NCI-H510A treated with DMSO at 0.1 percent for 48 hours (cell line): ENCODE measurements at places on chromosomes 16 and 17.

GRCh38 chr16:69725480-69726312 lies 664 bp downstream of the NQO1 start:
- DNase-seq = no peak

DNA sequence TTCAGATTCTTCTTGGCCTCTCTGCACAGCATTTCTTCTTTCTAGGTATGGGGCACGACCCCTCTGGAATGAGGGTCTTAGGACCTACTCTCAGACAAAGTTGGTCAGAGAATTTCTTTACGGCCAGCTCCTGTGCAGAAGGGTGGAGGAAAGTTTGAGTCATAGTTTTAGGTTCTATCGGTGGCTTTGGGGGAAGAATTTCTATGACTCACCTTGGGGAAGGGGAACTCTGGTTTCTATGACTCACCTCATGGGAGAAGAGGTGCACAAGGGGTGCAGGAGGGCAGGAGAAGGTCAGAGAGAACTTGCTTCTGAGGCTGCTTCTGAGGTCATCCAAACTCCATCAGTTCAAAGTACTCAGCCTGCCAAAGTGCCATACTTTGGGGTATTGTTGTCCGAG lies 2.5 kb upstream of the ABCC12 start:
- DNase-seq = no peak

DNA sequence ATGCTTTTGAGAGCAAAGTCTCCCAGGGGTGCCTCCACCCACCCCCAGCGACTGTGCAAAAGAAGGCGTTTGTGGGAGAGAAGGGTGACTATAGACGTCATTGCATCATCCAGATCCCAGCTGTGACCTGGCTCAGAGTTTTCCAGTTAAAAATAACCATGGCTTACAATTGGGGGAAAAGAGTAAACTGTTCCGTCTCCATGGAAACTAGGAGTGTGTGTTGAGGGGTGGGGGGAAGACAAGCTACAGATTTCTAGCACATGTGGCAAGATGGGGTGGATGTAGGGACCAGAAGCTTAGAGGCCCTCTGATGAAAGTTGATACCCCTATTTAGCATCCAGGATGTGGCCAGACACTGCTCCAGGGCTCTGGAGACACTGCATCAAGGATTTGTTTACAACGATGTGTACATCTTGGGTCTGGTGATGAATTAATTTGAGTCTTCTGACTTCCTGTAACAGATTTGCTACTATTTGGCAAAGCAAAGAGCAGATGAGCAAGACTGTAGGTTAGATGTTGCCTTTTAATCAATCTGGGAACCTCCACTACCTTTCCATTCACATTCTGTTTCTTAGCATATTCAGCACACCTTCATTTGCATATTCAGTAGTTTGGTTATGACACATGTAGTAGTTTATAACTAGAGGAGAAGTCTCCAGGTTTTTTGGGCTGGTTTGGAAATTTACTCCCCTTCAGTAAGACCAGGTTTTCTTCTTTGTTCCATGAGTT lies 6.2 kb upstream of the DUSP14 start:
- DNase-seq = peak; percentile 3

- peak; percentile 75 for DNase-seq
These were observed 16.6 kb upstream of the DLX4 start for GRCh38 chr17:49952209-49952911.

GRCh38 chr17:19301274-19301951 lies 61.1 kb downstream of the B9D1 start:
- DNase-seq = no peak

GRCh38 chr17:56083475-56083874 lies 69.8 kb upstream of the ANKFN1 start:
- no peak for DNase-seq

GRCh38 chr17:19260958-19261357 lies 23.8 kb downstream of the EPN2 start:
- peak; percentile 31 for DNase-seq

- no peak for DNase-seq
These were observed 294.6 kb upstream of the HSBP1 start for GRCh38 chr16:83513008-83513755.

- DNase-seq = no peak
These were observed 43.4 kb downstream of the CPD start for GRCh38 chr17:30422171-30422570.

- peak; percentile 55 for DNase-seq
These were observed 1.2 kb downstream of the TRIM47 start for GRCh38 chr17:75876938-75877751.

DNA sequence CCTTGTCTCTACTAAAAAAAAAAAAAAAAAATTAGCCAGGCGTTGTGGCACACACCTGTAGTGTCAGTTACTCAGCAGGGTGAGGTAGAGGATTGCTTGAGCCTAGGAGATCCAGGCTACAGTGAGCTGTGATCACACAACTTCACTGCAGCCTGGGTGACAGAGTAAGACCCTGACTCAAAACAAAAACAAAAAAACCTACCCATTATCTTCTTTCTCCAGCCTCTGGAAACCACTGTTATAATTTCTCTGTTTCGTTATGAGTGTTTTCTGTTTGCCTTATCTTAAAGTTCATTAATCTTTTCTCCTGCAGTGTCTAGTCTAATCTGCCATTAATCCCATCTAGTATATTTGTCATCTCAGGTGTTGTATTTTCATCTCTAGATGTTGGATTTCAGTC lies 18.6 kb upstream of the CLTC start:
- no peak for DNase-seq

- DNase-seq = no peak
These were observed 23.1 kb upstream of the DHRS13 start for GRCh38 chr17:28925912-28926365.

DNA sequence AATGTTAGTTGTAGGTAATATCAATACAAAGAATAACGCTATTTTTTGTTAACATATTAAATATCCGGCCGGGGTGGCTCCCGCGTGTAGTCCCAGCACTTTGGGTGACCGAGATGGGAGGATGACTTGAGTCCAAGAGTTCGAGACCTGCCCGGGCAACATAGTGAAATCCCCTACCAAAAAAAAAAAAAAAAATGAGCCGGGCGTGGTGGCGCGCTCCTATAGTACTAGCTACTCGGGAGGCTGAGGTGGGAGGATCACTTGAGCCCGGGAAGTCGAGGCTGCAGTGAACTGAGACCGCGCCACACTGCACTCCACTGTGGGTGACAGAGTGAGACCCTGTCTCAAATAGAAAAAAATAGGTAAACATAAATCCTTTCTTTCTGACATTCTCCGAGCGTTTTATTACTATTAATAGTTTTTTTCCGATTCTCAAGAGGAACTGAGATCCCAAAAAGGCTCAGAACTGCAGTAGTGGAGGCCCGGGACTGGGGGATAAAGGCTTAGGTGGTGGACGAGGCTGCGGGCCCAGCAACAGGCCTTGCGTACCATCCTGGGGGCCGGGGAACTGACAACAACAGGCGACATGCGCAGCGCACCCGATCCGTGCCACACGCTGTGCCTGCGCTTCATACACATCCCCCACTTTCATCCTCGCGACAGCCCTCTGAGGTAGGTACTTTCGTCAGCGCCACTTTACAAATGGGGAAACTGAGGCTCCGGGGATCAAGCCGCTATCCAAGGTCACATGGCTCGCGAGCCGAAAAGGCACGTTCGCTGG lies 919 bp downstream of the N4BP1 start:
- DNase-seq = no peak

DNA sequence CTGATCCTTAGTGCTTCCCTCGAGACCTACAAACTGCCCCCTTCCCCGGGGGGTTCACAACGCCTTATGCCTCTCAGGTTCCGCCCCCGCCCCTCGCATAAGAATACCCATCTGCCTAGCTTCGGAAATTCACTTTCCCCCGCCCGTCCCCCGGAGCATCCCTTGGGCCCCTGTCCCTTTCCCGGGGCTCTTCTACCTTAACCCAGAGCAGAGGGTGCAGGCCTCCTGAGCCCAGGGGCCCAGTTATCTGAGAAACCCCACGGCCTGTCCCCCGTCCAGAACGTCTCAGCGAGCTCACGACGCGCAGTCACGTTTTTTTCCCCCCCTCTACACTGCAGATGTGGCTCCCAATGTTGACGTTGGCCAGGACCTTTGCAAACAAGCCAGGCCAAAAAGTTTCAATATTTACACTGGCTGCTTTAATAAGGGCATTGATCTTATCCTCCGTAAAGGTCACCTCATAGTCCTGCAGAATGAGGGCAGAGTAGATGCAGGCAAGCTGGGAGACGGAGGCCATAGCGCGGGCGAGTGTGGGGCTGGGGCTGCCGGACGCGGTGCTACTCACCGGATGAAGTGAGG lies 1.4 kb upstream of the NBR1 start:
- peak; percentile 70 for DNase-seq

- DNase-seq = no peak
These were observed 259.1 kb upstream of the ERCC4 start for GRCh38 chr16:13660807-13661206.

- DNase-seq = no peak
These were observed 165.2 kb downstream of the VPS53 start for GRCh38 chr17:549177-550040.

DNA sequence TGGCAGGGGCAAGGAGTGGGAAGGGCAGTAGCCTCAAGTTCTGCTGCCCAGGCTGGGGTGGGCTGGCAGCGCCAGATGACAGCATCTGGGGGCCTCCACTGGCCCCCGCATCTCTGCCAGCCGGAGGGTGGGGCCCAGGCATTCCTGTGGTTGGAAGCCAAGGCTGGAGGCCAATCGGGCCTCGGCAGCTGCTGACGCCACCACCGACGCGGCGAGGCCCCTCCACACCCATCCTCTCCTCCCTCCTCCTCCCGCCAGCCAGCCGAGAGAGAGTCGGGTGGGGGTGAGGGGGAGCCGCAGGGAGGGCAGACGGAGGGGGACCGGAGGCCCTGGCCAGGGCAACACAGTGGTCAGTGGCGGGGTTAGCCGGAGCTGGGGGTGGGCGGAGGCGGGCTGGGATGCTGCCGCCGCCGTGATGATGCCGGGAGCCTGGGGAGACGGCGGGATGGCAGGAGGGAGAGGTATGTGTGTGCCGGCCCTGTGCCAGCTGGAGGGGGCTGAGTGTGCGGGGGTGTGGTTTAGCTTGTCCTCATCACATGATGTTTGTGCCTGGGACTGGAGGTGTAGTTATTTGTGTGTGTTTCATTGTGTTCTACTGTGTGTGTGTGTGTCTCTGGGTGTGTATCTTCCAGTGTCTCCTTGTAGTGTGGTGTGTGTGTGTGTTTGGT lies 36.6 kb downstream of the ARHGAP23 start:
- peak; percentile 45 for DNase-seq

DNA sequence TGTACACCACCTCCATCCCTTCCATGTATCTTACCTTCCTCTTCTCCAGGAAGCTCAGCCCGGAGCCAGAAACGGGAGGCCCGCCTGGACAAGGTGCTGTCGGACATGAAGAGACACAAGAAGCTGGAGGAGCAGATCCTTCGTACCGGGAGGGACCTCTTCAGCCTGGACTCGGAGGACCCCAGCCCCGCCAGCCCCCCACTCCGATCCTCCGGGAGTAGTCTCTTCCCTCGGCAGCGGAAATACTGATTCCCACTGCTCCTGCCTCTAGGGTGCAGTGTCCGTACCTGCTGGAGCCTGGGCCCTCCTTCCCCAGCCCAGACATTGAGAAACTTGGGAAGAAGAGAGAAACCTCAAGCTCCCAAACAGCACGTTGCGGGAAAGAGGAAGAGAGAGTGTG lies 756 bp upstream of the MVP start:
- DNase-seq = no peak

DNA sequence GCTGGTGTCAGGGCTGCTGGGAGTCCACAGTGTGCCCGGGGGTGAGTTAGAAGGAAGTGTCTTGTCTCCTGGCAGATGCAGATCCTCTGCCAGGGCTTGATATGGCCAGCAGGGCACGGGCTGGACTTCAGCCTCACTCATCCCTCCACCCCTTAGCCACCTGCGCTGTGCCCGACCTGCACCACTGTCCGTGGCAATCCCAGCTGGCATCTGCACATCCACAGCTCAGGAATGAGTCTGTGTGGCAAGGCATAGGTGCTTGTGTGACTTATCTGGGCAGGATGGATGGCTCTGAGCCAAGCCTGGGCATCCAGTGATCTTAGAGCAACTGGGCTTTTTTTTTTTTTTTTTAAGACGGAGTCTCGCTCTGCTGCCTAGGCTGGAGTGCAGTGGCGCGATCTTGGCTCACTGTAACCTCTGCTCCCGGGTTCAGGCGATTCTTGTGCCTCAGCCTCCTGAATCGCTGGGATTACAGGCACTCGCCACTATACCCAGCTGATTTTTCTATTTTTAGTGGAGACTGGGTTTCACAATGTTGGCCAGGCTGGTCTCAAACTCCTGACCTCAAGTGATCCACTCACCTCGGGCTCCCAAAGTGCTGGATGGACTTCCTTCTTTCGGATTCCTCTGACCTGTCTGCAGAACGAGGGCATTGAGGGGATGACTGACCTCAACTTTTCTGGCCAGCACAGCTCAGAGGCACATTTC lies 22.5 kb upstream of the CACNG1 start:
- DNase-seq = no peak

DNA sequence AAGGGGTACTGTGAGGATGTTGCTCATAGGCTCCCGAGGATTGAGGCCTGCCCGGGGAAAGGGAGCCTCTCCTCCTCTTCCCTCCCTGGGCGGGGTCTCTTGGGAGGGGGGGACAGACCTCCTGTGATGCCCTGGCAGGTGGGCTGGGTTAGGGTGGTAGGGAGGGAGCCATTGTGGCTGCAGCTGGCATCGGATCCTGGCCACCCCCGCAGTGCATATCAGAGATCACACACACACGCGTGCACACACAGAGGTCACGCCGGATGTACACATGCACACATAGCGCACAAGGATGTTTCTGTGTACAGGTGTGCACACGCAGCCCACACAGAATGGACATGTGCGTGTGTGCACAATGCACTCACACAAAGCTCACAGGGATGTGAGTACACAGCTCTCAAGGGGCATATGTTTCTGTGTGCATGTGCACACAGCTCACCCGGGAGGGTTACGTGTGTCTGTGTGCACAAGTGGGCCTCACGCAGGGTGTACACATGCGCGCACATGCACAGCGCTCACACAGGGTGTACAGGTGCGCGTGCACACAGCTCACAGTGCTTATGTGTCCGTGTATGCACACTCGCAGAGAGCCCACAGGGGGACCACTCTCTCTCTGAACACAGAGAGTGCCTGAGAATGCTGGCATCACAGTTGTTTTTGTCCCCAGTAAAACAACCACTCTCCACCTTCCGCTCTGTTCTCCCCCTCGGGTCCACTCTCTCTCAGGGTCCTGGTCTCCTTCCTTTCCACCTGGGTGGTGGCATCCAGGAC lies 2.4 kb downstream of the GJD3 start:
- DNase-seq = no peak

DNA sequence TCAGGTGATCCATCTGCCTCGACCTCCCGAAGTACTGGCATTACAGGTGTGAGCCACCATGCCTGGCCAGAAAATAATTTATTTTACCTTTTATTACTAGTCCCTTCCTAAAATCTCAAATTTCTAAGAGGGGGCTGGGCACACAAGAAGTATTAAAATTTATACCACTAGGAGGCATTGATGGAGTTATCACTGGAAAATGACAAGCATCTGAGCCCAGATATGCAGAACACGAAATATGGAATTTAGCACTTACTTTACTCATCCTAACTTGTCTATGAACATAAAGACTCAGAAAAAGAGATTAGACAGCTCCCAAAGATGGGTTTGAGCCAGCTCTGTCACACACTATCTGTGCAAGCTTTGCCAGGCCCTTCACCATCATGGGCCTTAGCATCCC lies 46.4 kb downstream of the STAT5A start:
- DNase-seq = no peak
